ENCODE measurements at places on chromosomes 7 and 10.

- no peak for DNase-seq
Observed at GRCh38 chr10:126544565-126544964, 125.9 kb downstream of the C10orf90 start.

- no peak for DNase-seq
Observed at GRCh38 chr10:18455086-18455884, 196.1 kb downstream of the NSUN6 start.

DNA sequence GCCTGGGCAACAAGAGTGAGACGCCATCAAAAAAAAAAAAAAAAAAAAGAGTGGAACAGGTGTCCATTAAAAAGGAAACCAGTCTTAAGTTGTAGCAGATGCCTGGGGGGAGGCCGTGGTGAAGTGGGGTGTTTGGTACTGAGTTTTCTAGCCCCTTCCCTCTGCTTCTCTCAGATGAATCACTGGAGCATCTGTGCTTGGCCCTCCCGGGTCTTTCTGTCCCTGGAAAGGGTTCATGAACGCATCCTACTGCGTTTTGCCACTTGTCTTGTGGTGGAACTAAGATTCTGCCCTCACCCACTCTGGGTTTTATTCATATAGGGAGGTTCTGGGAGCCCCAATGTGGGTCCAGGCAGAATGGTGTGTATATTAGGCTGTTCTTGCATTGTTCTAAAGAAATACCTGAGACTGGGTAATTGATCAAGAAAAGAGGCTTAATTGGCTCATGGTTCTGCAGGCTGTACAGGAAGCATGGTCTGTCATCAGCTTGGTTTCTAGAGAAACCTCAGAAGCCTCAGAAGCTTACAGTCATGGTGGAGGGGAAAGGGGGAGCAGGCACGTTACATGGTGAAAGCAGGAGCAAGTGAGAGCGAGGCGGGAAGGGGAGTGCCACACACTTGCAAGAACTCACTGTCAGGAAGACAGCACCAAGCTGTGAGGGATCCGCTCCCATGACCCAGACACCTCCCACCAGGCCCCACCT is 63.5 kb downstream of the CAMK1D start:
- DNase-seq = no peak

- peak; percentile 58 for DNase-seq
Observed at GRCh38 chr7:6078548-6078947, 47.4 kb downstream of the ANKRD61 start.

DNA sequence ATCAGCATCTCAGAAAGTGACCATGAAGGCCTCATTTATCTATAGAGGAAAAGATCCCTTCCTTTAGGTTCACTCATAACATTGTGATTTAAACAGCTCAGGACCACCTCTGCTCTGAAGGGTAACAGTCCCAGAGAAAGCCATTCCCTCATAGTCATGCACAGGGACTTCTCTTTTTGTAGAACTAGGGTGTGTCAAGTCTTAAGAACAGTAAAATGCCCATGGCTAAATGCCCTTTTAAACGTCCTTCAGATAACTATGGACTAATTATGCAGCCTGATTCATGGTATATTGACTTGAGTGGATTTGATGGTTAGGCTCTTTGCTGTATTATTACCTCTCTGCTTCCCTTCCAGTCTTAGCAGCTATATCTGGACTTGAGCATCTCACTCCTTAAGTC is 337.8 kb downstream of the SORCS1 start:
- DNase-seq = no peak

- no peak for DNase-seq
Observed at GRCh38 chr10:129949891-129950291, 14.2 kb downstream of the EBF3 start.

- DNase-seq = peak; percentile 54
Observed at GRCh38 chr10:24930427-24930826, 22.0 kb downstream of the PRTFDC1 start.

GRCh38 chr7:51317582-51317910 is 937 bp upstream of the COBL start:
- DNase-seq = no peak

DNA sequence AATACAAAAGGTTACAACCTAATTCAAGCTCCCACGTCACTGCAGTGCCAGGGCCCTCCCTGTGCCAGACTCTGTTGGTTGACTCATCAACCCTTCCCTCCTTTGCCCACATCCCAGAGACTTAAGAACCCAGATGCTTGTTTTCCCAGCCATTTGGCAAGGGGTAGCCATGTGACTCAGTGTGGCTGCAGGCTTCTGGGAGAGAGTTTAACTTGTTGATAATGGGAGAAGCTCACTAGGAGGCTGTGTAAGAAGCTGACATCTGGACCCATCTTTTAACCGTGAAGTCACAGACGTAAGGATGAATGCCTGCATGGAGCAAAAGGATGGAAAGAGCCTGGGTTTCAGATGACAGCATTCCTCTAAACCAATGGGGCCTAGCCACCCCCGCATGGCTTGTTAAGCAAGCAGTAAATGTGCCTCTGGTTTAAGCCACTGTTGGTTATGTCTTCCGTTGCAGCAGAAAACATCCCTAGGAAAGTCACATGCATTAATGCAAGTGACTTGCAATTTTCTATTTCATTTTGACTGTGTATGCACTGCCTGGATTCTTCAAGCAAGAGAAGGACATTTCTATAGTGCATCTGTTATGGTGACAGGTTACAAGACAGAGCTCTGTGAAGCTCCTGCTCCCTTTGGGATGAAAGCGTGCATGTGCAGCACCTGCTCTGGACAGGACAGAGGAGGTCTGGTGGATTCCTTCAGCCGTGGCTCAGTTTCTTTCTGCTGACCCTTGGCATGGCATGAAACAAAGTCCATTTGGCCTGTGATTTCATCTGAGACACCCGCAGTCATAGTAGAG is 57.5 kb upstream of the CREB5 start:
- no peak for DNase-seq

DNA sequence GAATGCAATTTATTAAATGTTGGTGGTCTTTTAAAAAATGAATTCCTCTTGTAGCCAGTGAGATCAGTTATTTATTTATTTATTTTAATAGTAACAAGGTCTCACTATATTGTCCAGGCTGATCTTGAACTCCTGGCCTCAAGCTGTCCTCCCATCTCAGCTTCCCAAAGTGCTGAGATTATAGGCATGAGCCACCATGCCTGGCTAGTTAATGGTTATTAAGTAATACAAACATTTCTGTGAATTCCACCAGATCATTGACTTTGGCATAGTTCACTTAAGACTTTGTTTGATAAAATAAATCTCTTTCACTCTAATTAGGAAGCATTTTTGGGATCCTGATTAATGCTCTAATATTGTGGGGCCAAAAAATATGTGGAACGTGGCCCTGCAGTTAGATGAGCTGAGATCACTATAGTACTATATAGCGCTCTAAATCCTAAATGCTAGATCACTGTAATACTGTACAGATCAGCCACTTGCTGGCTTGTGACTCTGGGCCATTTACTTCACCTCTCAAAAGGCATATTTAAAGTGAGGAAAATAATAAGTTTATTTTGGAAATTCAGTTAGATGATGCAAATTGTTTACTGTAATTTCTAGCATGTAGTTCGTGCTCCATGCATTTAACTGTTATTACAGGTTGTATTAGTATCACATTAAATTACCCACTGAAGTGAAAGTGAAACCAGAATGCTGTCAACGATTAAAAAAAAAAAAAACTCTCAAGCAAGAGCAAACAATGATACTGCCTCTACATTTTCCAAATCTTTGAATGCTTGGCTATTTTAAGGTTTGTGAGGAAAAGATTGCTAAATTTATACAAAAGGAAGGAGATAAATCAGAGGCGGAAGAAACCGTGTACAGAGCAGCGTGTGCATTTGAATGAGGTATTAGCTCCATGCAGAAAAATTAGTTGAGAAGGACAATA is 15.9 kb upstream of the FAS start:
- peak; percentile 86 for DNase-seq

GRCh38 chr7:12761111-12761510 is 73.7 kb downstream of the ARL4A start:
- no peak for DNase-seq

DNA sequence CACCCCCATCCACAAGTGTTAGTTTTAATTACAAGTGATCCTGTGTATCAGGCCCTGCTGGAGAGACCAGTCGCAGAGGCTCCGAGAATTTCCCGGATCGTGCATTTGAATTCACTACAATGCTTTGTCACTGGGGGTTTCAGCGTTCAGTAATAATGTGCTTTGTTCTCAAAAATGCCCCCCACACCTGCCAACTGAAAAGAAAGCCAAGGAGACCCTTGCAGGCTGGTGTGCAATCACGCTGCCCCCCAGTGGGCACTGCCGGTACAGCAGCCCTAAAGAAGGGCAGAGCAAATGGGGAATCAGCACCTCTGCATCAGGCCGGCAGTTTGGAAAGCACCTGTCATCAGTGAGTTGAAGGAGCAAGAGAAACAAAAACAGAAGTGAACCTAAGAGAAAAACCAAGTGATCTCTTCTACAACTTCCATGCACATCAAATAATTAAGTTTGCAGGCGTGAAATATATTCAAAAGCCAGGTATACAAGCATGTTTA is 177.6 kb downstream of the PARD3 start:
- peak; percentile 72 for DNase-seq

- DNase-seq = no peak
Observed at GRCh38 chr10:110181451-110181850, 26.0 kb upstream of the MXI1 start.

- no peak for DNase-seq
Observed at GRCh38 chr7:151057506-151057988, at the start of gene CDK5. TSS of gene CDK5 (minus strand) at chr7:151057897. CDS start at chr7:151057848, 49 bp downstream.

DNA sequence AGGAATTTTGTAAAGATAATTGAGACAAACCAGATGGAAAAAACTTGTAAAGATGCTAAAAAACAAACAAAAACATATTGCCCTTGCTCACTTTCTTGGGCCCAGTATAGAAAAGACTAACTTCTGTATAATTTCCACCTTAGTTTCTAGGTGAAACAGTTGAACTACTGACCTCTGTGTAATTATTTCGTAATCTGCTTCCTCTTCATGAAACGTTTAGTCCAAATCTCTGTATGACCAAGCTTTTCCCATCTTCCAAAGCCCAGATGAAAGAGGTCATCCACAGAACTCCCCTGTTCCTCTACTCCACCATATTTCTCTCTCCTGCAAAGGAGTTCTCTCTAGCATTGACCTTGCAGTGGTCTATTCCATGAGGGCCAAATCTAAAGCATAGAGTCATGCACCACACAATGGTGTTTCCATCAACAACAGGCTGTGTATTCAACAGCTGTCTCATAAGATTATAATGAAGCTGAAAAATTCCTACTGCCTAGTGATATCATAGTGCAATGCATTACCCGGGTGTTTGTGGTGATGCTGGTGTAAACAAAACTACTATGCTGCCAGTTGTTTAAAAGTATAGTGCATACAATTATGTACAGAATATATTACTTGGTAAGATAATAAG is 647.6 kb downstream of the TNS3 start:
- peak; percentile 21 for DNase-seq

DNA sequence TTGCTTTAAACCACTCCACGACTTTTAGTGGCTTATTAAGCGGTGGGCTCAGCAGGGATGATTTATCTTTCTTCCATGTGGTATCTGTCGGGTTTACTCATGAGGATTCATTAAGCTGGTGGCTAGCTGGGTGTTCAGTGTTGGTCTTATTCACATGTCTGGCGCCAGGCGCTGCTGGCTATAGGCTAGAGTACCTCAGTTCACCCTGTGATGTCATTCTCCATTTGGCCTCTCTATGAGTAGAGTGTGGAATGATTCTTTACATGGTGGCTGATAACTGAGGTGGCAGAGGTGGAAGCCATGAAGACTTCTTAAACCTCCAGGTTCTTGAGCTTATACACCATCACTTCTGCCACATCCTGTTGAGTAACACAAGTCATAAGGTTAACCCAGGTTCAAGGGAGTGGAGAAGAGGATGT is 115.4 kb downstream of the MLLT10 start:
- DNase-seq = no peak

DNA sequence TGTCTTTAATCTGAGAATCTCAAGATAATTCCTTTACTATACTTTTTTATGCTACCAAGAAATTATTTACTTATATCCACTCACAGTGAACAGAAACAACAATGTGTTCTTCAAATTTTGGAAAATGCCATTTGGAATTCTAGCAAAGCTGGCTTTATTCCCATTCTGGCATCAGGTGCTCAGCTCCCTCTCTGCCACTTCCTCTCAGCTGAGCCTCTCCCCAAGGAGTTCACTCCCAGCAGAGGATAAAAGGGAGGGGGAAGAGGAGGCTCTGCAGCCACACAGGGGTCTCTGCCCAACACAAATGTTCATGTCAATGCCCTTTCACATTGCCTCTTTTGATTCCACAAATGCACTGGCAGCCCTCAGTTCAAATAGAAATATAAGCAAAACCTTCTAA is 116.9 kb downstream of the CPEB3 start:
- DNase-seq = no peak

DNA sequence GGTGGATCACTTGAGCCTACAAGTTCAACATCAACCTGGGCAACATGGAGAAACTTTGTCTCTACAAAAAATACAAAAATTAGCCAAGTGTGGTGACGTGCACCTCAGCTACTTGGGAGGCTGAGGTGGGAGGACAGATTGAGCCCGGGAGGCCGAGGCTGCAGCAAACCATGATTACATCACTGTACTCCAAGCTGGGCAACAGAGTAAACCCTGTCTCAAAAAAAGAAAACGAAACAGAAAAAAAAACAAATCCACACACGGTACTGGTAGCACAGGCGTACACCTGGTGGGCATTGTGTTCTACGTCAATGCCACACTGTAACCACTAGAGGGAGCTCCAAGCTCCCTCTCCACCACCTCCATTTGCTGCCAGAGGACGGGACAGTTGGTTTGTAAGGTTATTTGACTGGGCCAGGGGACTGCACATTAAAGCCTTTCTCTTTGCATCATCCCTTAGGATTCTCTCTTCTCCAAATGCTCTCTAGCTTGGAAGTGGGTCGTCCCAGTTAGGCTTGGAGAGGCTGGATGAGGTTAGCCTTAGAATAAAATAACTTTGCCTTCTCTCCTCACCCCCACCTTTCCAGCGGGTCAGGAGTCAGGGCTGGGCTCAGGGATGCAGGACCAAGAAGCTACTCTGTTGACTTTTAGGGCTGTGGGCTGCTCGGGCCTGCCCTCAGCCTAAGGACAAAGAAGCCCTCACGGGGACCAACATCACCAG is 130.8 kb downstream of the SORBS1 start:
- DNase-seq = peak; percentile 79

- no peak for DNase-seq
Observed at GRCh38 chr10:131853610-131853964, 47.2 kb upstream of the PPP2R2D start.

Data from OCI-M1 (cell line).